ENCODE measurements at places on chromosomes 5 and 9.

GRCh38 chr5:31537851-31538250 lies 5.8 kb downstream of the C5orf22 start:
- peak; percentile 24 for DNase-seq

DNA sequence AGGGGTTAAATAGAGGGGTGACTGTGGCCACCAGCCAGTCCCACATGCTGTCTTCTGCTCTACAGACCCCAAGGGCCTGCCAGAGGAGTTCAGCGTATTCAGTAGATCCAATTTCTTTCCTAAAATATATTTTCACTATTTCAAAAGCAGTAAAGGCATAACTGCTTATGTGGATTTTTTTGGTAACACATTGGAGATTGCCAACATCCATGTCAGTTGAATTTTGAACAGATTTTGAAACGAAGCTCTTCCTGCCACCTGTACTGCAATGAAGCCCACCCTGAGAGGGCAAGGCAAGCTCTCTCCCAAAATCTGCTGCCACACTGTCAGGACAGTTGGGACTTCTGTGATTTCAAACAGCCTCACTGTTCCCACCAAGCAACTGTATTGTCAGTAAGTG lies 37.1 kb upstream of the SARDH start:
- no peak for DNase-seq

DNA sequence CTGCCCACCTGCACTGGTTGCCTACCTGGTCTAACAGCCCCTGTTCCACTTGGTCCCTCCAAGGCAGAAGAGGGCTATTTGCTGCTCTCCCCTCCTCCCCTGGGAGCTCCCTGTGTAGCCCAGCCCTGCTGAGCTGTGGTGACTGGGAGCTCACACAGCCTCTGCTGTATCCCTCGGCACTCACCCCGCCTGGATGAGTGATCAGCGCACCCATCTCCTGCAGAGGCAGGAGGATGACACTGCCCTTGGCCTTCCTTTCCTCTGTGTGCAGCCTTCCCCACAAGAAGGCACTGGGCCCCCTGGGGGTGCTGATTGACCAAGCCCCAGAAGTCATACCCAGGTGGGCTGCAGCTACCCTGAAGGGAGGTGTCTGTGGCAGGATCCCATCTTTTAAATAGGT lies 134.2 kb downstream of the ADAMTS2 start:
- DNase-seq, result peak; percentile 33

- peak; percentile 19 for DNase-seq
Observed at GRCh38 chr5:115686051-115686737, 60.4 kb upstream of the TMED7 start.

DNA sequence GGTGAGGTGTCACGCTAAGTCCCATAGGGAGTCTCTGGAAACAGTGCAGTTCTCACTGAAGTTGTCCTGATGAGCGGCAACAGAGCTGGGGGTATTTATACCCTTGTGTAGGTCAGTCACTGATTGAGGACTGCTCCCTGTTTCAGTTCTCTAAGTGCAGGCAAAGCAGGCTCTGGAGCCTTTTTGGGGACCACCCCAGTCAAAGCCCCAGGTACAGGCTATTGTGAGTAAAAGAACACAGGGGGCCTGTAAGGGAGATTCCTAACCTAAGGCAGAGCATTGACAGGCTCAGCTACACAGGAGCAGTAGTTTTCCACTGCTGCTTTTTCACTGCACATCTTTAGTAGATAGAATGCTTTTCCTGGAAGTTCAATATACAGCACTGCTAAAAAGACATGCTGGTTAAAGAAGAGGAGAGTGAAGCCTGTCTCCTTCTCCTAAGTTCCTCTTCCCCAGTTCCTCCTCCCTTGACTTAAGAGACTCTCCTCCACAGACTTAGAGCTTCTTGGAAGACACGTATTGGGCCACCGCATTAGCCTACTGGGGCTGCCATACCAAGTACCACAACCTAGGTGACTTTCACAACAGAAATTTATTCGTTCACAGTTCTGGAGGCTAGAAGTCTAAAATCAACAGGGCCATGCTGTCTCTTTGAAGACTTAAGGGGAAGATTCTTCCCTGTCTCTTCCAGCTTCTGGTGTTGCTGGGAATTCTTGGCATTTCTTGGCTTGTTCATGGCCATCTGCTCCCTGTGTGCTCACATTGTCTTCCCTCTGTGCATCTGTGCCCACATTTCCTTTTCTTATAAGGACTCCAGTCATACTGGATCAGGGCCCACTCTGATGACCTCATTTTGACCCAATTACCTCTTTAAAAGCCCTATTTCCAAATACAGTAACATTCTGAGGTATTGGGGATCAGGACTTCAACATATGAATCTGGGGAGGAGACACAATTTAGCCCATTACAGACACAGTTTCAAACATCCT lies 221.0 kb downstream of the ESM1 start:
- no peak for DNase-seq

DNA sequence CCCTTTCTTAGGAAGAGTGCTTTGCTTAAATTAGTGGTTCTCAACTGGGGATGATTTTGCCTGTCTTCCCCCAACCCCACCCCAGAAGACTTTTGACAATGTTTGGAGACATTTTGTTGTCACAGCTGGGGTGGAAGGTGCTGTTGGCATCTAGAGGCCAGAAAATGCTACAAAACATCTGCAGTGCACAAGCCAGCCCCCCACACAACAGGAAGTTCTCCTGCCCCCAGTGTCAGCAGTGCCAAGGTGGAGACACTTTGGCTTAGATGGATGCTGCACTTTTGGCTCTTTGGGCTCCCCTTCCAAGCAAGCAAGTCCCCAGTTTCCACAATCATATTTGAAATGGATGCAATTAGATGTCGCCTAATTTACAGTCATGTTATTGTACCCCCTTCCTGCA lies 2.7 kb downstream of the HEMGN start:
- no peak for DNase-seq

DNA sequence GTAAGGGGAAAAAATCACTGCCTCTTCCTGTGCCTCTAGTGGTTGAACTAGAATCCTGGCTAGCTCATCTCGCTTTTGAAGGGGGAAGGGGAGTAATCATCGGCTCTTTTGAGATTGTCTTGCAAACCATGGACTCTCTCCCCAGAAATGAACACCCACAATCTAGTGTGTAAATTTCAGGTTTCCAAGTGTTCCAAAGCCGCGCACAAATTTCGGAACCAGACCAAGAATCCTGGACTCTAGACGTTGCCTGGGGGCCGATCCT lies 4.9 kb upstream of the FOXE1 start:
- no peak for DNase-seq

- peak; percentile 35 for DNase-seq
Observed at GRCh38 chr9:134150557-134151214, 13.7 kb downstream of the RNU6ATAC start.

GRCh38 chr9:124217836-124218437 lies 39.8 kb upstream of the NEK6 start:
- DNase-seq, result no peak

- DNase-seq, result no peak
Observed at GRCh38 chr9:135828656-135829055, 78.7 kb downstream of the CAMSAP1 start.

Data from brain microvascular endothelial cell (primary cell).